ENCODE measurements at places on chromosomes 5 and 9.

GRCh38 chr9:122261469-122261881 is 3.2 kb downstream of the RBM18 start:
- DNase-seq = no peak

DNA sequence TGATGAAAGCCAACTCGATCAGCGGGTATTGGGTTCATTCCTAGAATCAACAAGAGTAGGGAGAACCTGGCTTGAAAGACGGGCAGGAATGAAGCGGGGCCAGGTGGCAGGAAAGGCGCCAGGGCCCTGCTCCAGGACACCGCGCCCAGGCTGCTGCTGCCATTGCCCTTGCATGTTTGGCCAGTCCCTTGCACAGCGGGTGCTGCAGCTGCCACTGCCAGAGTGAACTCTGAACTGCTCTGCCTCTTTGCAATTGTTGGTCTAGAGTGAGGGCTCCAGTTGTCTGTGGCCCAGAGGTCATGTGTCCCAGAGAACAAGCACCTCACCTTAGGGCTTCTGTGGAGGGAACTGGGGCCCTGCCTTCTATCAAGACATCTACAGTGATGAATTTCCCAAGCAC is 24.0 kb upstream of the CARTPT start:
- no peak for DNase-seq

DNA sequence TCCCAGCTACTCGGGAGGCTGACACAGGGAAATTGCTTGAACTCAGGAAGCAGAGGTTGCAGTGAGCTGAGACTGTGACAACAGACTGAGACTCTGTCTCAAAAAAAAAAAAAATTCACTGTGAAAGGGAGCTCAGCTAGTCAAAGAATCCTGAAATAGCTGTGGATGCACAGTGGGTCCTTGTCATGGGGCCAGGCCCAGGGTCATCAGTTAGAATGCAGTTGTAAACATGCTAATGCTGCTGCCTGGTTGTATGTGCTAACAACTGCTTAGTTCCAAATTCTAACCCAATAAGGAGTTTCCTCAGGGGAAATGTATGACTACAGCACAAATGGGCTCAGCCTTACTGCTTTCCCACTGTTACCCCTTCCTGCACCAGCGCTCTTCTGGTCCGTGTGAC is 84.0 kb downstream of the PALM2AKAP2 start:
- DNase-seq = no peak

DNA sequence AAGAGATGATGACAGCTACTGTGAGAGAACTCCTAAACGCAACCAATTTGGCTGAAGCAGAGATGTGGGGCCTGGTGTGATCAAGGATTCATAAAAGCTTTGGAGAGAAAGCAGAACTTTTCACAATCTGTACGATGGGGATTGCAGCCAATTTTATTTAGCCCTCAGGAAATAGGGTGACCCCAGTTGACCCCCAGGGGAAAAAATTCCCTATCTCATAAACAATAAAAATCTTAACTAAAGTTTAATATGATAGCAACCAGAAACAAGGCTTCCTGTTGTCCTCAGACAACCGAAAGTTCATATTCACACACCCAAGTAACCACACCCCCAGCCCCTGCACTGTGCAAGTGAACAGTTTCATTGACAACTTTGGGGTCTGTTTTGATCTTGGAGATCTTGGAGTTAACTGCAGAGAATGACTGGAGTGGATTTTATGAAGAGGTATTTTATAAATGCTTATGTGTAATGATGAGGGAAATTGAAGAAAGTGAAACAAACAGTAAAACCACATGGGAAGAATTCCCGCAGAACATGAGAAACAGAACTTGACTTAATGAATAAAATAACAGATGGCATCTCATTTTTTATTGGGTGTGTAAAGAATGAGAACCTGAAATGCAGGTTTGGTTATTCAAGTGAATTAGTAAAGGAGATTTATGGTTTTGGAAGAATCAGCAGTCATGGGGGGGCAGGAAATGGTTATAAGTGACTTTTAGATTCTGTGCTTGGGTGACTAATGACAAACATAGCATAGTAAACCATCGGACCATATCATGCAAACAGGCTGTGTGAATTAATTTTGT is 94.5 kb downstream of the PDE4D start:
- DNase-seq = peak; percentile 50

- peak; percentile 10 for DNase-seq
Measured at GRCh38 chr5:76367623-76368371, 35.3 kb upstream of the IQGAP2 start.

DNA sequence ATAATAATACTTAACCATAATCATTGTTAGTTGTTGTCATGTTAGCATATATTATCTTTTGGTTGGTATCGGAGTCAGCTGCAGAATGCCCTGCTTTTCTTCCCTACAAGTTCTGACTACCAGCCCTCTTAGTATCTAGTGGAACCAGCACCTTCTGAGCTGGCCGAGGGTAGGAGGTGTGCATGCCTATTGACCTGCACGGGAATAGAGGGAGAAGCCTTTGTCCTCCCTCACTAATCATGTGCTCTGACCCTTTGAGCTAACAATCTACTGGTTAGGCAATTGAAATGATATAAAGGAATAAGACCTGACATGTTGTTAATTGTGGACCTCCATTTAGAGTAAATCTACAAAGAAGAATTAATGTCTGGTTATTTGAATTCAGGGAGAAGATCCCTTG is 4.1 kb downstream of the PCSK5 start:
- DNase-seq = no peak

- no peak for DNase-seq
Measured at GRCh38 chr9:118059484-118060278, 355.5 kb downstream of the TLR4 start.

DNA sequence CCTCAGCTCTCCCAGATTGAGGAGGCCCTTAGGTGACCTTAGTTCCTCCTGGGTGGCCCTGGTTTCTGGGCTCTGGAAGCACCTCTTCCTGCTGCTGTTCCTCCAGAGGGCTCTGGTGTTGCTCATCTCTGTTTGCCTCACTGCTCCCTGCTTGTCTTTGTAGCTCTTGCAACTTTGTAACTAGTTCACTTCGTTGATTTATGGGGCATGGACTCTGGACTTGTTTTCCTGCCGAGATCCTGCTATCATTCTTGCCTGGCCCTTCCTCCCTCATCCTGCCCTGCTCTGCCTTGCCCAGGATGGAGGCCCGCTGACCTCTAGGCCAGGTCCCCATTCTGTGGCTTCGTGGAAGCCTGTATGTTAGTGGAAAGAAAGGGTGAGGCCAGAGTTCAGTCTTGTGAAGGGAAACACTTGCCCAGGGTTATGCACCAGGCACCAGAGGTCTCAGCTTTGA is 169.3 kb downstream of the MACROH2A1 start:
- no peak for DNase-seq

GRCh38 chr5:14267991-14268708 is 125.0 kb downstream of the TRIO start:
- DNase-seq = peak; percentile 98

DNA sequence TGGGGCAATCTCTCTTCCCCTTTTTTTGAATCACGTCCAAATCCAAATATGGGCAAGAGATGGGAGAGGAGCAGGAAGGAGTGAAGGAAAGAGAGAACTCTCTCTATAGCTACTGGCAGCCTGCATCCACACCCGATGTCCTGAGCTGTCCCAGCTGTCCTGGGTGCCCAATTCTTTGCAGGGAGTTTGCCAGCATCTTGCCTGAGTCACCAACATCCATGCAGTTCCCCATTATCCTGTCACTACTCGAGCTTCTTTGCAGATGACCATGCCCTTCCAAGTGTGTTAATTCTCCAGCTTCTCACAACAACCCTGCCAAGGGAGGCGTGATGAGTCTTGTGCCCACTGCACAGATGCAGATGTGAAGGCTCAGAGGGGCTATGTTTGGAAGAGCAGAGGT is 127.1 kb downstream of the NSG2 start:
- DNase-seq = no peak

- DNase-seq = no peak
Measured at GRCh38 chr5:132695956-132696355, 22.2 kb downstream of the IL4 start.

- DNase-seq = no peak
Measured at GRCh38 chr9:35972093-35972492, 14.1 kb upstream of the OR2S2 start.

DNA sequence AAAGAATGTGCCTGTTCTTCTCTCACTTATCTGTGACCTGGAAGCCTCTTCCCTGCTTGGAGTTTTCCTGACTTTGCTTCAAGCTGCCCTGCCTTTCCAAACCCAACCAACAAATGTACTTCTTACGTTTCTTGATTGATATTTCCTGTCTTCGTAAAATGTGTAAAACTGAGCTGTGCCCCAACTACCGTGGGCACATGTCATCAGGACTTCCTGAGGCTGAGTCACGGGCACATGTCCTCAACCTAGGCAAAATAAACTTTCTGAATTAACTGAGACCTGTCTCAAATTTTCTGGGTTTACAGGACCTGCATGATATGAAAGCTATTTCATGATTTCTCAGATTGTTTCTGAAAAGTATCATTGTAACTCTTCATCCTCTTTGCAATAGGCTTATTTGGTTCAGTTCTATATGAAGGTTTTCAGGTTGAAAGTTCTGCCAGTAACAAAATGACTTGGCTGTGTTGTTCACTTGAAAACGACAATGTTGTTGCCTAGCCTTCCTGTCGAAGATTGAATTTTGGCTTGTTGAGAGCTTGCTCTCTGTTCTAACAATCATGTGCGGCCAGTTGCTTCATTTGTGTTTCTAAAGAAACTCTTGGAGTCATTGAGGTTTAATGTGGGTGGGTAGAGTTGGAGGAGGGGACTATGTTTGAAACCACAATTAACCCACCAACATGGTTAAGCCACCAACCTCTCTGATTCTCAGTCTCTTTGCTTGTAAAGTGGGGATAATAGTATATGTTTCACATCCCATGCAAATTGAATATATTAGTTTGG is 145.6 kb downstream of the FBXL7 start:
- DNase-seq = peak; percentile 82

- no peak for DNase-seq
Measured at GRCh38 chr5:150503386-150503785, 4.5 kb upstream of the NDST1 start.

GRCh38 chr9:33223696-33224095 is 16.3 kb upstream of the SPINK4 start:
- DNase-seq = no peak

DNA sequence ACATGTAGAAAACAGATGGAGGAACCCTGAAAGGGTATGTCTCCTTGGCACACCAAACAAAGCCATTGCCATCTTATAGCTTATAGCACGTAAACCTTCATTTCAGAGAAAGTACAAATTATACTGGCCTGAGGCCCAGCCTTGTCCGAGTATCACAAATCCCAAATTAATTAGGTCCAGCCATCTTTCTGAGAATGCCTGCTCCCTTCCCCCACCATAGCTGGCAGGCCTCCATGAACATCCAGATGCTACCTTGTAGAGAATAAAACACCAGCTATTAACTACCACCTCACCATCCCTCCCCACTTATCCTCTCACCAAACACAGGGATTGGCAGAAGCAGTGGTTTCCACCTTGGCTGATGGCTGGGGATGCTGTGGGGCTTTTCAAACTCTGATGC is 224.0 kb downstream of the SPOCK1 start:
- no peak for DNase-seq

DNA sequence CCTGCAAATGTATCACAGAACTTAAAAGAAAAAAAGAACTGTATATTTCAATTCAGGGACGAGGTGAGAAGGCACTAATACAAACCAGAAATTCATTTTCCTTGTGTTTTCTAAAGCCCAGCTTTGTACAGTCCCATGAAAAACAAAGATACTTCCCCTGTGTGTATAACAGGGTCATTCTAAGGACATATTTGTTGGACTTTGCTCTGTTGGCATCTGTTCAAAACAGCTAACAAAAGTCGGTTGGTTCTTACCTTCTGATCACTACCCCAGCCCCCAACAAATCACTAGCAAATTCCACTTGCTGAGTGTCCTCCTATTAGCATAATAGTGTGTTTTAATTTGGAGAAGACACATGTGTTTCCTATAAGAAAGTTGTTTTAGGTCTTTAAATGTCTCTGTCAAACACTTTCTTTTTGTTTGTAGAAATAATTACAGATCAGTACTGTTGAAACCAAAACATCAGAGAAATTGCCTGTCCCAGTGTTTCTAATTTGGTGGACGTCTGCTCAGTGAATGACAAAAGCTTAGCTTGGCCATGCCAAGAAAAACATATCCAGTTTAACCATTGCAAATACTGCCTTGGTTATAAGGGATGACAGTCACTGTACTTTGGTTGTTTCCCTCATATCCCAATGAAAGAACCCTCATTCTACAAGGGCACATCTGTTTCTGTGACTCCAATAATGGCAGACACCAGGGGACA is 480.5 kb downstream of the EBF1 start:
- DNase-seq = no peak

- DNase-seq = no peak
Measured at GRCh38 chr9:26947736-26948135, 694 bp upstream of the PLAA start.

DNA sequence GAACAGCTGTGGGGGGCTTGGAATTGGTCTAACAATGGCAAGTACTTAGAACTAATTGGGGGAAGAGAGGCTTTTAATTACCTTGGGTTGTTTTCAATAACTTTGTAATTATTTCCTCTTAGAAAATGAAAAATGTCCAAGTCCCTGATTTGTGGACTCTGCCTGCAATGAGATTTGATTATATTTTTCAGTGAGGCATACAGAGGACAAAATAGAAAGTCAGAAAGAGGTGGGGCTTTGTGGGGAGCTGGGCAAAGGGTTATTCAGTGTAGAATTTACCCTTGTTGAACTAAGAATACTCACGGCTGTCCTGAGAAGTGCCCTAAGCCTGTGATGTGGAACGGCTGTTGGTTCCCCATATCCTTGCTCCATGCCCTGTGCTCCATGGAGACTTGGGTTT is 153.0 kb downstream of the ICE1 start:
- DNase-seq = no peak

- DNase-seq = no peak
Measured at GRCh38 chr5:149667829-149668330, 62.2 kb upstream of the PPARGC1B start.

DNA sequence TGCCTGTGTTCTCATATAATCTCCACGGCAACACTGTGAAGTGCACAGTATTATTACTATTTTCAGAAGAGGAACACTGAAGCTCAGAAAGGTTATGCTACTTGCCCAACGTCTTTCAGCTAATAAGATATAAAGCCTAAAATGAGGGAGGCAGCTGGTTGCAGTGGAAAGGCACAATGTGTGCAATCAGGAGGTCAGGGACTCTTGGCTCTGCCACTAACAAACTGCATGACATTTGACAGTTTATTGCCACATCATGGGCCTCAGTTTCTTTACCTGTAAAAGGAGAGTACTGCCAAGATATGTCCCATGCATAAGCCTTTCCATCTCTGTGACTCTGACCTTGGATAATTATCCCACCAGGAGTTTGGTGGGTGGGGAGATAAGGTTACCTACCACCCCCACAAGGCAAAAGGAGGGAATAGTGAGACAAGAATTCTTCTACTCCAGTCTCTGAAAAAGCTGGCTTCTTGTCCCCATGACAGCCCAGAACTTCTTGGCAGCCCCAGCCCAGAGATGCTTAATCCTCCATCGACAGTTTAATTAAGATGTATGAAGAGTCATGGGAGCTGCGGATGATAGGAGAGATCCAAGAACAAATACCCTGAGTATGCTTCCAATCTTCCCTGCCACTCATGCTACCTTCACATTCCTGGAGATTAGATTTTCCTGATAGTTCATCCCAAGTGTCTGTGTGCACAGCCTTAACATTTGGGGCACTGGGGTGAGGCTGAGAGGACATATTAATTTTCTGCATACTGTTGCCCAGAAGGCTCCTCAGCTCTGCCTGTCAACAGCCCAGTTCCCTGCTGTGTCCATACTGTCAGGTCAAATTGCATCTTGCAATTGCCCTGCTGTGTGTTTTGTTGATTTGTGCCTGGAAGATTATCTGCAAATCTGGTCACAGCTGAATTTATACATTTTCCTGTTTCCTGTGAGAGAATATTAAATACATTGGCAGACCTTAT is 271.2 kb downstream of the FAM114A2 start:
- DNase-seq = no peak

Measured in HT1080 (cell line).